NCI-H1436 treated with DMSO at 0.1 percent for 48 hours (cell line): ENCODE measurements at places on chromosomes 7 and 10.

- DNase-seq, result no peak
Measured at GRCh38 chr10:33073641-33074415, 115.8 kb upstream of the ITGB1 start.

- no peak for DNase-seq
Measured at GRCh38 chr7:102953406-102953805, 40.6 kb downstream of the LRRC17 start.

GRCh38 chr7:5422396-5423305, 983 bp downstream of the TNRC18 start:
- no peak for DNase-seq

DNA sequence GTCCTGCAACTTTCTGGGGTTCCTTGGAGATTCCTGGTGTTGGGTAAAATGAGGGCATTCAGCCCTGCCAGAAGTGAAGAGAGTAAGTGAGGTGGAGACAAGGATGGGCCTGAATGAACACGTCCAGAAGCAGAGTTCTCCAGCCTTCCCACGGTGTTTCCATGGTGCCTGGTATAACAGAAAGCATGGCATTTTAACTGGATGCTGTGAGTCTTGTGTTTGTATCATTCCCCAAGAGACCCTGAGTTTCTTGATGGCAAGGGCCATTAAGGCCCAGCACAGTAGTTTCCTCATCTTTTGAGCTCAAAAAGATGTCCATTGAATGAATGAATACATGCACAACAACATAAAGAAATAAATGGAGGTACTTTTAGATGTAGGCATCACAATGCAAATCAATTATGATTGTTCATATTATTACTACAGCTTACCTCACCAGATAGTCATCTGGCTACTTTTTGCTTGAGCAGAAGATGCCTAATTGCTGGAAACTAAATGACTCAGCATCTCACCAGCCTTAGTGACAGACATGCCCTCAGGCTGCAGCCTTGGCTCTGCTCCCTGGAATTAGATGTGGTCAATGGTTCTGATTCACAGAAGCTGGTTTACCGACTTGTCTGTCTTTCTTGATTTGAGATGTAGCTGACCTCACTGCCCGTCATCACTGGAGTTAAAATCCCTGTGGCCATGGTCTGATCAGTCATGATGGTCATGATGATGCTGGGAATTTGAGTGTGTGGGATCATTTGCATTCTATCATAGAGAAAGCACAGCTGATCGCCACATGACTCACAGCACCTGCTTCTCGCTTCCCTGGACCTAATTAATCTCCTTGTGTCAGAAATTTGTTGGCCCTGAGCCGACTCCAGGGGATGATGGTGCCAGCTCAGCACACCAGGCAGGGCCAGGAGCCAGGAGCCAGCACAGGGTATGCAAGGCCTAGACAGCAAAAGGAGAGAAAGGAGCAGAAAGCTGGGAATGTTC, 83.9 kb downstream of the CXCL12 start:
- no peak for DNase-seq

DNA sequence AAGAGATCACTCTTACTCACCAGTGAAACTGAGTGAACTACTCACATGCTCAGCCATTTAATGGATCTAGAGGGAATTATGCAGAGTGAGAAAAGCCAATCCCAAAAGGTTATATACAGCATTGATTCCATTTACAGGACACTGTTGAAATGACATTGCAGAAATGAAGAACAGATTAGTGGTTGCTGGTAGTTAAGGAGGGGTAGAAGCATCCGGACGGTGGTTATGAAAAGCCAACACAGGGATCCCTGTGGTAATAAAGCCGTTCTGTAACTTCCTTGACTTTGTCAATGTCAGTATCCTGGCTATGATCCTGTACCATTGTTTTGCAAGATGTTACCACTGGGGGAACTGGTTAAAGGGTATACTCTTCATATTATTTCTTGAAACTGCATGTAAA, 253.4 kb downstream of the USP6NL start:
- DNase-seq, result no peak

DNA sequence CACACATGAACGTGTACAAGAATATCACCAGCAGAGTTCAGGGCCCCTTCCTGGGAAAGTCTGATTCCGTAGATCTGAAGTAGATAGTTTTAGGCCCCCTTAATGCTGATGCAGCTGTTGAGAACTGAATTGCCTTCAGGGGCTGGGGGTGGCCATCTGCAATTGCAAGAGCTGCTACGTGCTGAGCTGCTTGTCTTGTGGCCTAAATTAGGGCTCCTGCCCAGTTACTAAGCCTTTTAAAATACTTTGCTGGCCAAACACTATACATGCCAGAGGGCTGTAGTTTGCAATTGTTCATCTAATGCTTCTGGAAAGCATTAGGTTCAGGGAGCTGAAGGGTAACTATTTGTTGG, 71.7 kb downstream of the TMEM178B start:
- DNase-seq, result no peak

- no peak for DNase-seq
Measured at GRCh38 chr7:38276096-38276877, 2.9 kb upstream of the TARP start.

DNA sequence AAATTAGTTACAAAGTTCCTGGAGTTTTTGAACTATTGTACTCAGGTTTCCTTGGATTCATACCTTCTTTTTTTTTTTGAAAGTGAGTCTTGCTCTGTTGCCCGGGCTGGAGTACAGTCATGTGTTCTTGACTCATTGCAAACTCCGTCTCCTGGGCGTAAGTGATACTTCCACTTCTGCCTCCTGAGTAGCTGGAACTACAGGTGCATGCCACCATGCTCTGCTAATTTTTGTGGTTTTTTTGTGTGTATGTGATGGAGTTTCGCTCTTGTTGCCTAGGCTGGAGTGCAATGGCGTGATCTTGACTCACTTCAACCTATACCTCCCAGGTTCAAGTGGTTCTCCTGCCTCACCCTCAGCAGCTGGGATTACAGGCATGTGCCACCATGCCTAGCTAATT, 22.3 kb downstream of the MCM10 start:
- DNase-seq, result no peak

DNA sequence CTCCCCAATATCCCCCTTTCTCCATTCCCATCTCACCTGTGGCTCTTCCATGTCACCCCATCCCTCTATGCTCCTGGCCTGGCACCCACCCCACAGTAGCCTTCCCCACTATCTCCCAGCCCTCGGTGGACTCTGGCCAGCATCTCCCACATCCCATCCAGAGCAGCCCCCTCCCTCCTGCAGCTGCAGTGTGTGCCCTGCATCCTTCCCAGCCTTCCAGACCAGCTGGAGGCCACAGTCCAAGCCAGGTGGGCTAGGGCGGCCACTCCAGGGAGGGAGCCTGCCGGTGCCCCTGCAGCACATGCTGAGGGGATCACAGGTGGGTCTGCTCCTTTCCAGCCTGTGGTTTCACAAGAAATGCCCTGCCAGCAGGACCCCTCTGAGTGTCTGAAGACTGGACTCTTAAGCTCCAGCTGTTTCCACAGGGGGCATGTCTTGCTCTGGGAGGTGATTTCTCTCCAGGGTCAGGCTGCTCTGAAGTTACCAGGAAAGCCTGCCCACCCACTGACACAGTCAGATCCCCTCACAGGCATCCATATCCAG, 90.9 kb upstream of the PPIF start:
- no peak for DNase-seq

GRCh38 chr7:5441840-5442503, 18.3 kb upstream of the TNRC18 start:
- no peak for DNase-seq

DNA sequence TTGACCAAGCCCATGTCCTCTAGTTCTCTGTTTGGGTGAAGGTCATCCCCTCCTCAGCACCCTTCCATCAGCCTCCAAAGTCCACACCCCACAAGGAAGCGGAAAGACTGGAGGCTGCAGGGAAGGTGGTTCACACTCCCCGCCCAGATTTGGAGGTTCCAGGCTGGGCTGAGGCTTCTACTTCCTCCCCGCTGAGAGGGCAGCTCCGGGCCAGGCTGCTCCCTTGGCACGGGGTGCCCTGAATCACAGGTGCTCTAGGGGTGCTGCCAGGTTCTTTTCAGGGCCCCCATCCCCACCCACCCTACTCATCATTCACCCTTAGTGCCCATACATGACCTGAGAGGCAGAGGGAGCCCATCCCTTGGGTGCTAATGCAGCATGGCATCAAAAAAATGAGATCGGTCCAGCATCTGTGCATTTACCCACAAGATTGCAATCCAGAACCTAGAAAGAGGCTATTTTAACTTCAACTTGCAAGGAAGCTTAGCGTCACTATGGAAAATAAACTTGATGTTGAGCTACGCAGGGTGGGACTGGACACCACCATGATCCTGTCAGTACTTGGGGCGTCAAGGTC, 47.3 kb upstream of the ZMIZ1 start:
- DNase-seq, result no peak

DNA sequence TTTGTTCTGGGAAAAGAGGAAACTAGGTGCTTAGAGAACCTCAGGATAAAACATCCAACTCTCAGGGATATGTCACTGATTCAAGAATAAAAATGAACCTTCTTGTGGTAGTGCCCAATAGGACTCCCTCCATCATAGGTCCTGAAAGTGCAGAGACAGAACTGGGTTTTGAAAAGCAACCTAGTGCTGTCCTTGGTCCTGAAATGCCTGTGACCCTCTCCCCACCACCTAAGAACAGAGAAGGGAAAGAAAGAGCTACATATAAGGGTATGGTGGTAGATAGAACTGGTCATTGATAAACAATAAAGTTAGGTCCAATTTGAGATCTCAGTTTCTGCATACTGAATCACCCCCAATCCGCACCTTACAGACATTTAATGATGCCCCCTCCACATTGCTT, 953.3 kb downstream of the XPNPEP1 start:
- DNase-seq, result no peak

- DNase-seq, result no peak
Measured at GRCh38 chr7:67021260-67021659, 24.6 kb downstream of the TYW1 start.

DNA sequence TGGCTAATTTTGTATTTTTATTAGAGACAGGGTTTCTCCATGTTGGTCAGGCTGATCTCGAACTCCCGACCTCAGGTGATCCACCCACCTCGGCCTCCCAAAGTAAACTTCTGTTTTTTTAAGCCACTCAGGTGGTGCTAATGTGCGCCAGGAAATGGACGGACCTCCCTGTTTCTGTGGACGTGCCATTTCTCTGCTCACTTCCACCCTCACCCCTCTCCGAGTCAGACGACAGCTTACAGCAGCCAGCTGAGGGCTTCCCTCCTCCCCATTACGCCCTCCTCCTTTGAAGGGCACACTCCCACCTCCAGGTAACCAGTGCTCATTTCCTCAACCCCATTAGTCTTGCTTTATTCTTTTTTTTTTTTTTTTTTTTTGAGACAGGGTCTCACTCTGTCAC, 41.7 kb upstream of the EZH2 start:
- DNase-seq, result no peak

DNA sequence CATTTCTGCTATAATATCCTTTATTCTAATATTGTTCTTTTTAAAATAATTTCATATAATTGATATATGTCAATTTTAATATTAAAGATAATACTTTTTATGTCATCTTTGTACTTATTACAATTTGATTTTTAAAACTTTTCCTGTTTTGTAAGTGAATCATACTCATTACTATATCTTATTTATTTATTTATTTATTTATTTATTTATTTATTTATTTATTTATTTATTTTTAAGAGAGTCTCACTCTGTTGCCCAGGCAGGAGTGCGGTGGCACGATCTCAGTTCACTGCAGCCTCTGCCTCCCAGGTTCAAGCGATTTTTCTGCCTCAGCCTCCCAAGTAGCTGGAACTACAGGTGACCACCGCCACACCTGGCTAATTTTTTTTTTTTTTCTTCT, 215.3 kb downstream of the SUGCT start:
- no peak for DNase-seq

GRCh38 chr7:4245866-4246470, 436.1 kb upstream of the FOXK1 start:
- no peak for DNase-seq

DNA sequence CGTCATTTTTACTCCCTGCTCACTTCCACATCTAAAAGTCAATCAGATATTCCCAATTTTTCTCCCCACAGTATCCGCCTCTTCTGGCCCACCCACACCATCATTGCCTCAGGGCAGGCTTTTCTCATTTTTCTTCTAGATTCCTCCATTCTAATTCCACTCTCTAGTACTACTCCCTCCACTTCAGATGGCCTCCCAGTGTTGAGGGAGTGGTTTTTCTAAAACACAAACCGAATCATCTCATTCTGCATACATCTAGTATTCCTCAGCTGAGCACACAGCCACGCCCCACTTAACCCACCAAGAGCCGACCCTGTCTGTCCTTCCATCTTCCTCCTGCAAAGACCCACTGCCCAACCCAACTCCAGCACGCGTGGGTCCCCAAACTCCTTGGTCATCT, 314.9 kb upstream of the NPVF start:
- DNase-seq, result no peak

GRCh38 chr7:14734839-14735321, 167.7 kb downstream of the DGKB start:
- no peak for DNase-seq

DNA sequence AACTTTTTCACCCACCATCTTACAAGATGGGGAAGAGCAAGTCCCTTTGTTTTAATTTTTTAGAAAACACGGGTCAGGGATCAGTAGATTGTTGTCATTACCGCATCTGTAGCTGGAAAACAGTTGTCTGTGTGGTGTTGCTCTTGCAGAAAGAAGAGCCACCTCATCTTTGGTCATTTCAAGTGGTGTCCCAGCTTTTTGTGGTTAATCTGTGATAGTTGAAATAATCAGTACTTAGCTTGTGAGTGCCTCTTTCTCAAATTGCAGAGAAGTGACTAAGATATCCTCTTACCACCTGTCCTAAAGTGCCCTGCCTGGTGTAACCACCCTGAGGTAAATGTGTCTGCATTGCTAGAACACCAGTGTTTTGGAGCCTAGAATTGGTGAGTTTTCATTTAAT, 5.5 kb downstream of the PRPF18 start:
- DNase-seq, result no peak

DNA sequence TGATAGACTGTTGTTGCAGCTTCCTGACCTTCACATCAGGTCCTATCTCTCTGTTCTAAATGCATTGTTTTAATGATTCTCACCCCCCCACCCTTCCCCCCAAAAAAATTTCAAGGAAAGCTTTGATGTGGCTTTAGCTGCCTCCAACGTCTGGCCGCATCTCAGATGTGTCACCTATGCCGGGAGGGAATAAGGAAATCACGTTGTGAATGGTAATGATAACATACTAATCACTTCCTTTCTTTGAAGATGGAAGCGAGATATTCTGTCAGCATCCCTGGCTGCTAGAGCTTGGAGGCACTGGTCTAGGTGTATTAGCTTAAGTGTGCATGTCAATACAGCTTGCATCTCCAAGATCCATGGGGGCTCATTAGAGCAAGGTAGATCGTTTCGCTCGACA, 89.6 kb downstream of the VTI1A start:
- no peak for DNase-seq

DNA sequence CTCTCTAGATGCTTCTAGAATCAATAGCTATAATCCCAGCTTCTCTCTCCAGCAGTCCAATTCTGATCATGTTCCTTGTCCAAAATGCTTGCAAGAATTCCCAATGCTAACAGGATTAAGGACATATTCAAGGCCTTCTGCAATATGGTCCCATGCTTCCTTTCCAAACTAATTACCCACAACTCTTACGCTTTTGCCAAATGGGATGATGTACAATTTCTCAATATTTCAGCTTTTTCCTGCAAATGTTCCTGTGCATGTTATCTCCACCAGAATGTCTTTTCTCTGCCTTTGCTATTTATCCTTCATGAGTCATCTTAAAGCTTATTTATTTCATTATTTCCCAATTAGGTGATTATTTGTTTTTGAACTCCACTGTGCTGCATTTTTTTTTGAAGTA, 556.4 kb downstream of the SORCS1 start:
- no peak for DNase-seq
